NCI-H1417 (cell line): ENCODE measurements at places on chromosomes 5 and 9.

DNA sequence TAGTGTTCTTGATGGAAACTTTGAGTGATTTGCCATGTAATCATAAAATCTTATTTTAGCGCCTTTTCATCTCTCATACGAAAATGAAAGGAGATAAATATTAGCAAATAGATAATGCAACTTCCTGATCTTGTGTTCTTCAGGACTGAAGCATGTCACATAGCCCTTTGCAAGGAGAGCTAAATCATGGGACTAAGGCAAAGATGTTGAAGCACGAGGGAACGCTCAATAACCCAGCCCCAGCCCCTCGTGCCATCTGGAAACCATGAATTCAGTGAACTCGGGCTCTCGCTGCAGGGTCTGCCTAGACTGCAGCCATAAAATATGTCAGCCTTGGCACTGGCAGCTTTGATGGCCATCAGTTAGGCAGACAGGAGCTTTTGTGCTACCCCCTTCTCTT is 58.2 kb downstream of the F2RL2 start:
- no peak for DNase-seq

- DNase-seq: no peak
Measured at GRCh38 chr9:86547571-86547970, 193.4 kb upstream of the TUT7 start.

DNA sequence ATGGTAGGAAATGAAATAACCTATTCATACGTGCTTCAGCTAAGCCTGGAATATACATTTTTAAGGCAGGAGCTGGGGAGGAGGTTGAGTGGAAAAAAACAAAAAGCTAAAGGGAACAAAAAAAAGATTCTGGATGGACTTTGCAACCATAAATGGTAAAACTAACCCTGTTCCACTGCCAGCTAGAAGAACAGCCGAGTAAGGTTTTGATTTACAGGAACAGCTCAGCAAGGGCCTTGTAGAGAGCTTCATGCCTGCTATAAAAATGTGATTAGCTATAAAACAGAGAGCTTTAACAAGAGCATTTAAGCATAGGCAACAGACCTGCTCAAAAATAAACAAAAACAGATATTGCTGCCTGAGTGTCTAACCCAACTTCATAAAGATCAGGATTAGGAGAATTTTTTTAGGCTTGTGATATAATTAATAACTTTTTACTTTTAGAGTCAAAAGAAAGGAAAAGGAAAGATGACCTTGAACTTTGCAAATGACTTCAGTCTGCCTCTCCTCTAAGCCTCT is 194.8 kb downstream of the FBXL7 start:
- no peak for DNase-seq

DNA sequence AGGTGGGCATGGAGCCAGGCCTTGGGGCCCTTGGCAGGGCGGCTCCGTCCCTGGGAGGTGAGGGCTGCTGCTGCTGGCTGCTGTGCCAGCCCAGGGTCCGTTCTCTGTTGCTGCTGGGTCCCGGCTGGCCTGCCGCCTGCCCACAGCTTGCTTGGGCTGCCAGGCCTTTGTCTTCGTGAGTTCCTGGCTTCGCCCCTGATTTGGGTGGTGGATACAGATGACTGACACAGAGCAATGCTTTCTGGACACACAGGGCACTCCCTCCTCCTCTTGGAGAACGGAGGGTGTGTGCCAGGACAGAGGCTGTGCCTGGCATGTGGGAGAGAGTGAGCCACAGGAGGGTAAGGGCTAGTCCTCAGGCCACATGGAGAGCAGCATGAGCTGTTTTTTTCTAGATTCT is 166.1 kb downstream of the MACROH2A1 start:
- no peak for DNase-seq

GRCh38 chr5:119357270-119357669 is 1.5 kb downstream of the TNFAIP8 start:
- no peak for DNase-seq

DNA sequence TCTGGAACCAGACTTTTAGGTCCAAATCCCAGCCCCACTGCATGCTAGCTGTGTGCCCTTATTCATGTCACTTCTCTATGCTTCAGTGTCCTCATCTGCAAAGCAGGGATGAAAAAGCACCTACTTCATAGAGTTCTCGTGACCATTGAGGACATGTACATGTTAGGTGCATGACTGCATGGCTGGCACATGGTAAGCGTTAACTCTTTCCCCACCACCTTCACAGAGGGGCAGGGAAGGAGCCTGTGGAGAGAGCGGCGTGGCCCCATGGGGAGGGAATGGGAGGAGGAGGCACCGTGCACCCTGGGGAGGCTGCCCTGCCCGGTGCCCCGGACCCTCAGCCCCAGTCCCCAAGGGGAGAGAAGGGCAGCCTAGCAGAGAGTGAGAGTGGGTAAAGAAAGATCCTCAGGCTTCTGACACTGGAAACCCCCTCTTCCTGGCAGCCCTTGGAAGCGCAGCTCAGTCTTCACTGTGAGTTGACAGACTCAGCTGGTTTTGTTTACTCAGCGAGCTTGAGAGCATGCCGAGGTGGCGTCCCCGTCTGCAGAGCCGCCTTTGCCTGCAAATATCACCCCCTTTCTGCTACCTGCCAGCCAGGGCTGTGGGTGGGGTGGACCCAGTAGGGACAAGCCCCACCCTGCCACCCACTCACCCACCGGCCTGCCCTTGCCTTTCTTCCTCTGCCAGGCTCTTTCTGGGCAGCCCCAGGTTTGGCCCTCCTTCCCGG is 10.6 kb upstream of the ANGPTL2 start:
- DNase-seq: peak; percentile 64

- DNase-seq: peak; percentile 68
Measured at GRCh38 chr9:98191671-98192502, 550 bp downstream of the CORO2A start.

- DNase-seq: no peak
Measured at GRCh38 chr5:148830211-148830610, 3.8 kb downstream of the ADRB2 start.

GRCh38 chr5:177194268-177194667 is 60.7 kb downstream of the NSD1 start:
- no peak for DNase-seq

- no peak for DNase-seq
Measured at GRCh38 chr5:91188755-91189154, 194.4 kb downstream of the ARRDC3 start.

- DNase-seq: no peak
Measured at GRCh38 chr5:141528291-141528984, 39.6 kb downstream of the PCDHGC5 start.

DNA sequence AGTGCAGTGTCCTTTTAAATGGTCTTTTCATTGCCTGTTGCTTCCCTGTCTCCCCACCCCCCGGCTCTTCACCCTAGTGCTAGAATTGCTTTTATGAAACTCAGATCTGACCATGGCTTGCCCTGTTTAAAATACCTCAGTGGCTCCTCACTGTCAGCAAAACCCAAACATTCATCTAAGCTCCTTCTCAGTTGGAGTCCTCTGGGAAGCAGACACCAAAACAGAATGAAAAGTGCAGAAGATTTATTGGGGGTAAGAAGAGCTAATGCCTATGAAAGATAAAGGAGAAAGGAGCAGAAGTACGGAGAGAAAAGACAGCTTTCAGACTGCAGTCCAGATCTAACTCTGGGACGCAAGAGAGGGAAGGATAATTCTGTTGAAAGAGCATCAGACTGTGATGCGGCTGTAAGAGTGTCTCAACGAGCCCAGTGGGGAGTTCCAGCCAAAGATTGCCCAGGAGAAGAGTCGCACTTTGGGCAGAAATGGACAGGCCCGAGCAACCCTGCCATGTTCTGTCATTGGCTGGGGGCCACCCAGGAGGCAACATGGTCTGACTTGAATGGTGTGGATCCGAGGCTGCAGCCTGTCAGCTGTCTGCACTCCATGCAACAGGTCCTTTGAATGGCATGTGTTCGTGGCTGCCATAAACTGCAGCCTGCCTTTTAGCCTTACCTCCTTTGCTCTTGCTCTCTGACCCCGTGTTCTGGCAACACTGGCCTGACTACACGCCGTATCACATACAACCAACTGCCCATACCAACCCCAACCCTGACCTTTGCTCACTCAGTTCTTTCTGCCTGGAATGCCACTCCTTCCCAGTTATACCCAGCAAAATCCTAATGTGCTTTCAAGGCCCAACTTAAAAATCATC is 55.9 kb downstream of the IRF1 start:
- DNase-seq: no peak

DNA sequence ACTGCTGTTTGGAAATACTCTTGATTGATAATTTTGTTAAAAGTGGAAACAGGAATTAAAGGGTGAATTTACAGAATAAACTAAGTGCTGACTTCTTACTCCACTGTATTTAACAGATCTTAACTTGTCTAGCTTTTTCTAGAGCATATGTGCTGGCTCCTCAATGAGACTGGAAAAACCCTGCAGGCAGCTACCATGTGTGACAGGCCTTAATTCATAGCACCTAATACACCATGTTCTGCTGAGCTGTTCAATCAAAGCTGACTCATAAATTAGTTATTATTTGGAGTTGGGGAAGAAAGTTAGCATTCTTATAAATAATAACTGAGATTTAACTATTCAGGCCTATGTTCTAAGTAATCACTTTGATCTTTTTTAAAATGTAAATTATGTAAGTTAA is 29.4 kb downstream of the CTNNAL1 start:
- DNase-seq: no peak

GRCh38 chr5:132661231-132662003 is 3.4 kb downstream of the IL13 start:
- DNase-seq: no peak

- no peak for DNase-seq
Measured at GRCh38 chr5:80998590-80998979, 38.4 kb downstream of the RASGRF2 start.

GRCh38 chr9:26746357-26747072 is 146.1 kb downstream of the CAAP1 start:
- no peak for DNase-seq

DNA sequence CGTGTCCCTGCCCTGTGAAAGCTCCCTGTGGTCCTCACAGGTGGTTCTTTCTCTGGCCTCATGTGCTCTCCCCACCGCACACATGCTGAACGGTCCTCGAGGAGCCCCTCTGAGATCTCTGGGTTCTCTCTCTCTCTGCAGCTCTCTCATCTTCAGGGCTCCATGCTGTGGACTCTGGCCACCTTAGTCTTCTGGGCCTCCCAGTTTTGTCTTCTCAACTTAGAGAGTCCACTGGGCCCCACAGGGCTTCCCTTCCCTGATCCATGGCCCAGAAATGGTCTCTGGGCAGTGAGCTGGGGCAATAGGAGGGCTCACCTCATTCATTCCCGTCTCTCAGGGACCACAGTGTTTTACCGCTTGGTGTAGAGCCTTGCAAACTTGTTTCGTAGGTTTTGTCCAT is 26.4 kb downstream of the FGD3 start:
- no peak for DNase-seq

GRCh38 chr5:123441408-123441807 is 18.2 kb upstream of the CEP120 start:
- no peak for DNase-seq

DNA sequence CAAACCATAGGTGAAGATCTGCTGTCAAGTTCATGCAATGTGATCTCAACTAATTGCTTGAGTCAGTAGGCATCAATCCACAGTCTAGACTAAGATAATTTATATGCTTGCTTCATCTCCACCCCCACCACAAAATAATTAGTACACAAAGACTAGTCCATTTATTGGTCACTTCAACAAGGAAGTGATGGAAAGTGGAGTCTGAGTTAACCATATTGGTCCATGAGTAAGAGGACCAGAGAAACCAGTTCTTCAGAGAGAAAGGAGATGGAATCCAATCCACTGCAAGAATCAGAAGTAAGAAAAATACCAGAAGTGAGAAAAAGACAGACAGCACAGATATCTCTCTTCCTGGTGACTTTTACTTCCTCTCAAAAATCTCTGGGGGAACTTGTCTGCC is 366.5 kb downstream of the CHSY3 start:
- no peak for DNase-seq

DNA sequence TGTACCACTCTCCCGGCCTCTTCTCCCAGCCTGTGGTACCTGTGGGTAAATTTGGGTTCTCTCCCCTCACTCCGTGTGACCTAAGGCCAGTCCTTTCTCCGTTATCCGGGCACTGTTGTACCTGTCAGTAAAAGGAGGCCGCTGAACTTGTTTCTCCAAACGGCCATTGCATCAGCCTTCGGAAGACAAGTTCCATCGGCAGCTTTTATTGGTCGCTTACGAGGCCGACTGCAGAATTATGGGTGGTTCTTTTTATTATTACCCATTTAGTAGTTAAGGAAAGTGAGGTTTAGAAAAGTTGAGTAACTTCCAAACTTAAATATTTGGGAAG is 558 bp downstream of the GRPEL2 start:
- DNase-seq: no peak

DNA sequence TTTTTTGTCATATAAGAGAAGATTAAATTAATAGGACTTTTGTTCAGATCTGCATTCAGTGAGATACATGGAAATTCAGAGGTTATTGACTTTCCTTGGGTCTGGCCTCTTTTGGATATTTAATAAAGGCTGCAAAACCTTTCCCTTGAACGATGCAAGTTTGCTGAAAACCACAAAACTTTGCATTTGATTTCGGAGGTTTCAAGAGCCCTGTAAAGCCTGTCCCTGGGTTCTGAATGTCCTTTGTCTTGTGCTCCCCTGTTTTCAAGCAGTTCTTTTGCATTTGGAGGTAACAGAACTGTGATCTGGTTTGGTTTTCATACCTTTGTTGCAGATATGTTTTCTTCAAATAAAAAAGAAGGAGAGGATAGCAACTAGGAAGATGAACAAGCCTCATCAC is 188.1 kb upstream of the DMRT1 start:
- no peak for DNase-seq

DNA sequence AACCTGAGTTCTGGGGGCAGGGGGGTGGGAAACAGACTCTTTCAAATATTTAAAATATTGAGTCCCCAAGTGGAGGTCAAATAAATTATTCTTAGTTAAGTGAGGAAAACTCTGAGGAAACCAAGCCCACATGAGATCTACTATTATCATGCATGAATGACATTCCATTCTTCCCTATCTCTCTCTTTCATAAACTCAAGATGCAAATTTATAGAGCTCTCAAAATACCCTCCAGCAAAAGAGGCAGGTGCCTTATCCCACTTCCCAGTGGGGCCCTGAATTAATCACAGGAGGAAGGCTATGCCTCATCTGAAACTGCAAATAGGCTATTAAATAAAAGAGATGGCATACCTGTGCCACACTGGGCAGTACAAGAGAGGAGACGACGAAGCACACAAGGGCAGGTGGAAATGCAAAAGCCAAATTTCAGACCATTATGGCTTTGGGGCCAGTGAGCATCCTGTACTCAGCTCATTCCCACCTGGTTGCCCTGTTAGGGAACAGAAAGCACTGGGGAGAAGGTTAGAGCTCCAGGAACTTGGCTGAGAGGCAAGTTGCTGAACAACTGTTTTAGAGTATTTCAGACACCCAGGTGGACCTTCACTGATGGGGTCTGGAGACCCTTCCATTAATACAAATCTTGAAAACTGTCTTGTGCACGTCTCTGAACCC is 102.2 kb upstream of the EQTN start:
- DNase-seq: peak; percentile 73
